CD4-positive, CD25-positive, alpha-beta regulatory T cell (primary cell): ENCODE measurements at places on chromosomes 1 and 21. TPM values are rescaled to one million over a fixed set of nuclear protein-coding genes. Genes with fewer than 3 reads are reported as not detected.

DNA sequence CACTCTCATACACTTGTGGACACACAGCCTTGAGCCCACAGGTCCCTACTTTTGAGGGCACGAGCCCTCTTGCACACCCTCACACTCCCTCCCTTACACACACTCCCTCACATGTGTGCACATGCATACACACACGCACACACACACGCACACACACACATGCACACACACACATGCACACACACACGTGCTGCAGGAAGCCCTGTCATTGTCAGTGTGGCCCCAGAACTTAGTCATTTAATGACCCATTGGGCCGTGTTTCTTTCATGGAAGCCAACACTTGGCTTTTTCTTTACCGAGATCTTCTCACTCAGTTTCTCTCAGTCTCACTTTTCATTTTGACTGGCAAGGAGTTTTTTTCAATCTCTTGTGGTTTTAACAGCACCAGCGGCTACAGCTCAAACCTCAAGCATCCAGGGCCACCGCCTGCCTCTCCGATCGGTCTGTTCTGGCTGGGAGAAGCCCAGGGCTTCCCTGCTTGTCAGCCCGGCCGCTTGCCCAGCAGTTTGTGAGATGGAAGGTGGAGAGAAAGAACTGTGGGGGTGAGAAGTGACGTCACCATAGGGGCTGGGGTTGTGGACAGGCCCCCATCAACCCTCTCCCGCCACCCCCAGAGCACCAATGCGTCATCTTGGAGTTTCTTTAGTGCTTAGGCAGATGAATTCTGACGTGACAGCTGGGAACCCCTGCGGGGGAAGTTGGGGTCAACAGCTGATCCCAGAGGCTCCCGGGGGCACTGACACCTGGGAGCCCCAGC lies 15.8 kb upstream of the TNFRSF8 start:
- DNase-seq: peak; percentile 84

DNA sequence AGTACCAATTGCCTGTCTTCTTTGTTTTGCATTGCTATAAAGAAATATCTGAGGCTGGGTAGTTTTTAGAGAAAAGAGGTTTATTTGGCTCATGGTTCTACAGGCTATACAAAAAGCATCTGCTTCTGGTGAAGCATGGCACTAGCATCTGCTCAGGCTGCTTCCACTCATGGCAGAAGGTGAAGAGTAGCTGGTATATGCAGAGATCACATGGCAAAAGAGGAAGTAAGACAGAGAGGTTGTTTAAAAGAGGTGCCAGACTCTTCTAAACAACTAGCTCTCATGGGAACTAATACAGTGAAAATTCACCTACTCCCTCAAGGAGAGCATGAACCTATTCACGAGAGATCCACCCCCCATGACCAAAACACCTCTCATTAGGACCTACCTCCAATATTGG lies 56.7 kb upstream of the GUCA2B start:
- no peak for DNase-seq

- no peak for DNase-seq
Measured at GRCh38 chr1:201761178-201761577, 67.8 kb upstream of the IPO9 start.

DNA sequence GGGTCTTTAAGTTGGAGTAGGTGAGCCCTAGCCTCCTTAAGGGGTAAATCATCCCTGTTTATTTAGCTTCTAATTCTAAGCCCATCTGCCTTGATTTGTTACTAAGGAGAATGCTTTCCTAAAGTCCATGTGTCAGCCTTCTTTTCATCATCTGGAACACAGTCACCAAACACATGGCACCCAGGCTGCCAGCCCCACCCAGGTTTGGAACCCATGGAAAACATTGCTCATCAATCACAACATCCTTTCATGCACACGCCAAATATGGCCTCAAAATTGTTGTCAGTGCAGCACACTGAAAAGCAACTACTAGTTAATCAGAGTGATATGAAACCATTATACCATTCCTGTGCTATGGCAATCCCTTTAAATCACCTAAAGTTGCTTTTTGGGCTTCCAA lies 386.7 kb upstream of the ESRRG start:
- DNase-seq: no peak

DNA sequence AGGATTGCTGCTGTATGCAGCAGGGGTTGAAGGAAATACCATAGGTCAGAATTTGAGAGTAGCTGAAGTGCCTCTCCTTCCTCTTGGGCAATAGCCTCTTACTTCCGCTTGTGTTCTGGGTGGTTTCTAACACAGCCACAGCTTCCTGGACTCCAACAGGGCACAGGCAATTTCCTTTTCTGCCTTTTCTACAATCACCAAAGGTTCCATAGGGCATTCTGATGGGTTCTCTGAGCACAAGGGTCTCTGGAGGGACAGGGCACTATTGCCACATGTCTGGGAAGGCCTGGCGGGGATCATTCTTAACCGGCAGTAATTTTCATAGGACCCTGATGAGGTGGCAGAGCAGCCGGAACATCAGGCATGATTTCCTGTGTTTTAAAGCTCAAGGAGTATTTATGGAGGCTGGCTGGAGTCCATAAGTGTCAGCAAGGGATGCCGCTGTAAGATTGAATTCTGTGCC lies 5.5 kb upstream of the AGTRAP start:
- DNase-seq: peak; percentile 85

DNA sequence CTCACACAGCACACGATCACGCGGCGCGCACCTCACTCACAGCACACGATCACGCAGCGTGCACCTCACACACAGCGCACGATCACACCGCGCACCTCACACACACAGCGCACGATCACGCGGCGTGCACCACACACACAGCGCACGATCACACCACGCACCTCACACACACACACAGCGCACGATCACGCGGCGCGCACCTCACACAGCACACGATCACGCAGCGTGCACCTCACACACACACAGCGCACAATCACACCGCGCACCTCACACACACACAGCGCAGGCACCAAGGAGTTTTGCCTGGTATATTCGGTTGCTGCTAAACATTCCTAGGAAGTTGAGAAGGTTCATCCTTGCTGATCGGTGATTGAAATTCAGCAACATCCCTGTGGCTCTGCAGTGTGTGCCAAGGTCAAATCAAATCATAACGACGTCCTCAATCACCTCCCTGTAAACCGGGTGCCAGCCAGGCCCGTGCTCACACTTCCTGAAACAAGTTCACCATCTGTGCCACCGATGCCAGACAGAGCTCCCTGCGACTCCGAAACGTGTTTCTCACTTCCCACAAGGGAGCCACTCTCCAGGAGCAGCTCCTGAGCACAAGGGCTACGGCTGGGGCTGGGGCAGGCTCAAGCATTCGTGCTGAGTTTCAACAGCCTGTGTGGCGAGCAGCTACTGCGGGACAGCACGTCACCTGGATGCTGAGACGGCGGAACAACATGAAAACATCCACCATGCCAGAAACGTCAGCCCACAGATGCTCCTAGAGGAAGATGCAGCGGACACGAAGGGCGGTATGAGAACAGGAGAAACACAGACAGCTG lies 30.2 kb downstream of the WDR4 start:
- DNase-seq: no peak

GRCh38 chr1:98405581-98406074 lies 255.9 kb upstream of the SNX7 start:
- DNase-seq: no peak

GRCh38 chr1:163035446-163036249 lies 33.5 kb upstream of the RGS4 start:
- no peak for DNase-seq

DNA sequence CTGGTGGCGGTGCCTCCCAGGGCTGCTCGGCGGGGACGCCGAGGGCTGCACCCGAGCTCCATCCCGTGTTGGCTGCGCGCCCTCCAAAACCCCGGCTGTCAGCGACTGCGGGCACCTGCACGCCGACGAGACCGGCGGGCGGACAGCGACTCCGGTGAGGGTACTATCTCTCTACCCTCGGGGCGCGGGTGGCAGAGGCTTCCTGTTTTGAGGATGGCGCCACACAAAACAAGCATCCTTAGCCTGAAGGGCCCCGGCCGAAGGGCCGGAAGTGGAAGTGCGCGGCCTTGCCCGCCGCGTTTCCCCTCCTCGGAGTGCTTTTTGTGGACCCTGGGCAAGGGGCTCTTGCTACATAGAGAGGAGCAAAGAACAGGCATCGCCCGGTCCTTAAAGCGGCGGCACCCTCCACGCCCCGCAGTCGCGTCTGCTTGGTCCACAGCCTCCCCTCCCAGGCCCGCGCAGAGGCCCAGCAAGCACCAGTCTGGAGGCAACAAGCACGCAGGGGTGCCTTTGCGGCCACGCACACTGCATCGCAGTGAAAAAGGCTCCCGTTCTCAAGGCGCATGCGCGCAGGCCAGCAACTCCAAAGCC lies 561 bp upstream of the COQ8A start:
- DNase-seq: no peak

GRCh38 chr1:170536924-170537551 lies 5.1 kb downstream of the GORAB start:
- DNase-seq: no peak

- DNase-seq: no peak
Measured at GRCh38 chr21:45613396-45613795, 30.1 kb upstream of the PCBP3 start.

The CLIC4 gene
- total RNA-seq: 2.1 TPM

The SLAMF9 gene
- total RNA-seq: not detected

The MYBPHL gene
- total RNA-seq: not detected

The ID3 gene
- 51.1 TPM for total RNA-seq

The KLHDC7A gene
- total RNA-seq: not detected
